ENCODE measurements at places on chromosomes 7 and 10.

DNA sequence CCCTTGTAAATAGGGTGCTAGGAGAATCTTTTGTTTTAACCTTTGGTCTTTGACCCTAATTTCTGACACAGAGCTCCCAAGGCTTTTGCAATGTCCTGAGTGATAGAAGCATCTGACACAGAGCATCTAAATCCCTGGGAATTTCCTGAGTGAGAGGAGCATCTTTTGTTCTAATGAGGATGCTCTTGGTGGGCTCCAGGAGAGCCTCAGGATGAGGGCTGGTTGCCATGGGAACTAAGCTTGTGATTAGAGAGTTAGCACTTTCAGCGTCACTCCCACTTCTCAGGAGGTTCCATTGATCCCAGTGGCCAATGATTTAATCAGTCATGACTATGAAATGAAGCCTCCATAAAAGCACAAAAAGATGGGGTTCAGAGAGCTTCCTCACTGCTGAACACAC lies 264.8 kb downstream of the KIF20B start:
- DNase-seq = no peak

DNA sequence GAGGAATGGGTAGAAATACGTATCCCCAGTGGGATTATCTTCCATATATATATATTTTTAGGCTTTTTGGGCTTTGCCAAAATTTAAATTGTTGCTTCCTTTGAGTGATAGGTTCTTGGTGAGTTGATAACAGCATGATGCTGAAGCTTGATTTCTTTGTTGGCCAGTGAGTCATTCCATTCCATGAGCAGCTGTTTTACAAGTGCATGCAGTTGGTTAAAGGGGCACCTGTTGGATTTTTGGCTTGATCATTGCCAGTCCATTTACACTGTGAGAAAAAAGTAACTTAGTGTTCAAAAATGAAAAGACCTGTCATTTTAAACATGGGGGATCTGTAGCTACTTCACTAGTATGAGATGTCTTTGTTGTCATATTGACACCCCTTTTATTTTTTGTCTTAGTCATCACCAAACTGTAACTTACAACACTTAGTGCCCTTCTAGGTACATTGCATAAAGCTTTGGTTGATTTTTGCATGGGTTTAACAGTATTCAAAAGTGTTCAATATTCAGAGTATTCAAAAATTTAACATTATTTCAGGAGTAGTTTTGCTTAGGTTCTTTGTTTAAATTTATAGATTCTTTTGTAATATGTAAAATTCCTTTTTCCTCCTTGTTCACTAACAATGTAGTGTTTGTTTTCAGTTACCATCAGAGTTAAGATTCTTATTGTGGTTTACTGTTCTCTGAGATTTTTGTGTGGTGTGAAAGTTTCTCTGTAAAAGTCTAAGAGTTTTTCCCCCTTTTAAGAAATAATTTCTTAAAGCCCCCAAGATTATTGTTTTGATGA lies 8.8 kb downstream of the AKAP9 start:
- no peak for DNase-seq

DNA sequence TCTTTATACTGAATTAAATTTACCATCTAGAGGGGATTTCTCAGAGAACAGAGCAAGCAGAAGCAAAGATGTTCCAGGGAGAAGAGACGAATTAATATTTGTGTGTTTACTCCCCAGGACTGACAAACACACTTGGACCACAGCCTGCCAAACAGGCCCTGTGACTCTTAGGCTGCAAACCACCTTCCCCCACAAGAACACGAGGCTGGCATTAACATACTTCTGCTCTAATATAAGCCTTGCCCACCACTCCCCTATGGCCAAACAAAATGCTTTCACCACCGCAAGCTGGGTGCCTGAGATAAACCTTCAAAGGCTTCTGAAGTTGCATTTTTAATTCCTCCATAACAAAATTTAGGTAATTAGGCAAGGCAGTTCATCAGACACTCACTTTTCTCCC lies 88.4 kb downstream of the FGFR2 start:
- no peak for DNase-seq

DNA sequence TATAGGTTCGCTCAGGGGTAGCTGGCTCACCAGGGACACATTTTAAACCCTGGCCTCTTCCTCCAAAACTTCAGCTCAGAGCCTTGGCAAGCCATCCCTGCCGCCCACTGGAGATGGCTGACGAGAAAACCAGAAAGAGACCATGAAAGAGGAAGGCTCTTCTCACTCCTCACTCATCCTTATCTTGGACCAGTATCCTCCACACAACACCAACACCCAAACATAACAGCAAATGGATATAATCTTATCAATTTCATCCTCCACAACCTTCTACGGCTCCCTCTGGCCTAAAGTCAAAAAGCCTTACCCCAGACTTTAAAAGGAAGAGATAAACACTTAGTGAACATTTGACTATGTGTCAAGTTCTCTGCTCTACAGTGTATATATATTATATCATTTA lies 26.9 kb downstream of the DLG5 start:
- DNase-seq = no peak

DNA sequence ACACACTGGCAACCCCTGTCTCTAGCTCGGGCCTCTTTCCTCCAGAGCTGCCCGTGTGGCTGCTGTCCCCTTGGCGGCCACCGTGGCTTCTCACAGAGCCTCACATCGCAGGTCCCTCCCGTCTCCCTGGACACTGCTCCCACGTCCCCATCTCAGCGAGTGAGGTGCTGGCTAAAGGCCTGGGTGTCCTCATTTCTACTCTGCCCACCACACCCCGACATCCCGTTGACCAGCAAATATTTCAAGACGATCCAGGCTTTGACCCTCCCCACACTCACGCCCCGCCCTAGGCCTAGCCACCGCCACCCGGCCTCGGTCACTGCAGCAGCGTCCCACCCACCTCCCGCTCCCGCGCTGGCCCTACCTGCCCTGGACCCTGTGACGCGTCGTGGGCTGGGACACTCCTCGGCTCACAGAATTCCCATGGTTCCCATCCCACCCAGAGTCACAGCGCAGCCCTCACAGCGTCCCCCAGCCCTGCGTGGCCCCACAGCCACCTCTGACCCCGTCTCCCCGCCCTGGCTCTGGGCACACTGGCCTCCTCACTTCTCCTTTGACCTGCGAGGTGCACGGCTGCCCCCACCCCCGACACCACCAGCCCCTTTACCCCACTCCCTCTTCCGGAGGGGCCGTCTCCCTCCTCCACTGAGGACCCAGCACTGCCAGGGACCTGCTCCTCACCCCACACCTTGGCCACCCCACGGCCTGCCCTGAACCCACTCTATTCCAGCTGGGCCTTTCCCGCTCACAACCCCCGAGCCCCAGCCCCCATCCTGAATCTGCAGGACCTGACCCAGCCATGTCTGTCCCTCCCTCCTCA lies 6.9 kb downstream of the ADAP1 start:
- DNase-seq = no peak

DNA sequence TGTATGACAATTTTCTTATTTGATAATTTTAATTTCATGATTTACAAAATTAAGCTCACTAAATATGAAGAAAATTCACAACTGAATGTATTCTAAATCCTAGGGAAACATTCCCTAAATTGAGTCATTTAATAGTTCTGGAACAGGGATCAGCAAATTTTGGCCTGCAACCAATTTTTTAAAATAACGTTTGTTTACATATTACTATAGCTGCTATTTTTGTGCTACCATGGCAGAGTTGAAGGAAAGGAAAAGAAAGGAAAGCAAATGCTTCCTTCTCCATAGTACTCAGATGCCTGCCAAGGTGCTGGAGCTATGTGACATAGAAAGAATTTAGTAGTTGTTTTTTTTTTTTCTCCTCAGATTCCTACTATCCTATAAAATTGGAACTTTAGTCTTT lies 1307.7 kb upstream of the LRRTM3 start:
- DNase-seq = no peak

GRCh38 chr10:104557966-104558365 lies 83.1 kb upstream of the SORCS3 start:
- no peak for DNase-seq

- no peak for DNase-seq
Measured at GRCh38 chr7:28539289-28539981, 127.1 kb downstream of the CREB5 start.

GRCh38 chr10:78849115-78849514 lies 219.7 kb upstream of the ZMIZ1 start:
- no peak for DNase-seq

- DNase-seq = peak; percentile 62
Measured at GRCh38 chr7:31028417-31028992, 23.6 kb upstream of the ADCYAP1R1 start.

GRCh38 chr10:44926751-44927351 lies 15.7 kb downstream of the TMEM72 start:
- DNase-seq = no peak

GRCh38 chr7:110975486-110975885 lies 115.4 kb upstream of the LRRN3 start:
- DNase-seq = no peak

DNA sequence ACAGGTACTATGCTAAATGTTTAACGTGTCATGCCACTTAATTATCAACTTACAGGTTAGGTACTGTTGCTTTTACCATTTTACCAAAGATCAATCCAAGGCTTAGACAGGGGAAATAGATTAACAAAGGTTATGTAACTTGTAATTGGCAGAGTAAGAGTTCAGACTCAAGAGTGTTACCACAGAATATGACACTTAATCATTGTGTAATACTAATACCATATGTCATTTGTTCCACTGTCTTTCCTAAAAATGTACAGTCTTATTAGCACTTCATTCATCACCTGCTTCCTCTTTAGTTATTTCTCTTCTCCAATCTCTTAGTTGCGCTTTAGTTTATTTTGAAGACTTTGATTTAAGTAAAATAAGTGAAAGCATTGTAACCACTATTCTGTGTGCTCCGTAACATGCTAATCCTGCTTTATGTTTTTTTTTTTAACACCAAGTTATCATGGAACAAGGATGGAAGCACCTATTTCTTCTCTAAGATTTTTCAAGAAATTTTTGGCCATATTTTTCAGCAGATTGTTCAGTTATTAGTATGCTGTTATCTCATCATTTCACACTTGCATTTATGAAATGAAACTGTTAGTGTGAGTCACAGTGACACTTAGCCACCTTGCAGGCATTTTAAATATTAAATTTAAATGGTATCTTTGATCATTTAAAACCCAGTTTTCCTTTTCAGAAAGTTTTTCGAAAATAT lies 197.3 kb downstream of the PHF14 start:
- DNase-seq = no peak

- no peak for DNase-seq
Measured at GRCh38 chr10:74058658-74059057, 60.7 kb downstream of the VCL start.

DNA sequence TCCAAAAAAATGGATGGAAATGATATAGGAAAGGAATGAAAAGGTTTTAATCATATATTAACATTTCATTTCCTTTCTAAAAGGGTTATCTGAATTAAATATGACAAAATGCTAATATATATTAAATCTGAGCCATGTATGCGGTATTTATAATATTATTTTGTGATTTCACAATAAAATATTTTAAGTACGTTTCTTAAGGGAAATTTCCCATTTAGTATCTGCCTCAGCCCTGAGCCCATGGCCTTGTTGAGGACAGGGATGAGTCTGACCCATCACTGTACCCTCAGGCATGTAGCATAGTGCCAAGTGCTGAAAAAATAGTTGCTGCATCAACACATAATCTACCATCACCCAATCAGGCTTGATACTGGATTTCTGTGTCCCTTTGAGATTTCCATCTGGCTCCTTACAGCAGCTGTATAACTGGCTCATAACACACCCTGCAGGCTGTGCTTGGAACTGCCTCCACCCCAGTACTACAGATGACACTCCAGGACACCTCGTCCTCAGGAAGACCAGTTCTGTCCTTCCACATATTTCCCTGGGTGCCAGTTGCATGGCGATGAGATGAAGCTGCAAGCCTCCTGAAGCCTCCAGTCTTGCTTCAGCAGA lies 59.4 kb upstream of the ASAH2 start:
- no peak for DNase-seq

DNA sequence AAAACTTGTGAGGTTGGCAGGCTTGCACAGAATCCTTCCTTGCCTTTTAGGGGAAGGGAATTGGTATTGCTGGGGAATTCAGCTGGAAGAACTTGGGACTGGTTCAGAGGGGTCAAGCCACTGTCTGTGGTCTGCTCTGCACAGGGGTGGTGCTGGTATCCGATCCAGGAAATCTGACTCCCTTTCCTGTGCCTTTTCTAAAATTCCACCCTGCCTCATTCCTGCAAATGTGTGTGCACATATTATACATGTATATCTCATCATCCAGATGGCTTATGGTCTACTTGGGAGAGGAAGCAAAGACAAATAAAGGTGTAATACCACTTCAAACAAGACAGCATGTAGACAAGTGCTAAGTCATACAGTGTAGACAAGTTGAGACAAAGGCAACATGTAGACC lies 14.3 kb downstream of the UBTD1 start:
- DNase-seq = no peak

All from head of caudate nucleus (tissue), 42 donors.